ENCODE measurements at places on chromosomes 1 and 21.

- no peak for DNase-seq
Measured at GRCh38 chr1:209249280-209249670, 334.2 kb upstream of the CAMK1G start.

- no peak for DNase-seq
Measured at GRCh38 chr1:112253366-112253765, 142.6 kb upstream of the CTTNBP2NL start.

DNA sequence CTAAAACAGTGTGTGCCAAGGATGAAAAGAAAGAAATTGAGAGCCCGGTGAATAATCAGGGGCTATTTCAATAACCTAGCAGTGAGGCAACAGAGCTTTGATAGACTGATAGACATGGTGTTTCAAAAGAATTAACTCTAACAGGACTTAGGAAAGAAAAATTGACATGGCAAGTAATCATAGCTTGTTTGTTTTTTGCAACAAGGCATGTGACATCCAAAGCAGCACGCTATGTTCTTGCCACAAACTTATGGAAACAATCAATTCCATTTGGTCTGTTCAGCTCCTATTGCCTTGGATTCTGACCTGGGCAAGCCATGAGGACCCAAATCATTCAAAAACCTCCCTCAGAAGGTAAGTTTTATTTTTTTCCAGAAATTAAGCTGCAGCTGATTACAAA lies 608.5 kb downstream of the SMYD3 start:
- no peak for DNase-seq

GRCh38 chr1:78408192-78408591 lies 82.6 kb upstream of the PTGFR start:
- DNase-seq, result no peak

GRCh38 chr1:203078478-203078877 lies 7.3 kb downstream of the MYOG start:
- no peak for DNase-seq

GRCh38 chr1:30536530-30536929 lies 186.9 kb downstream of the MATN1 start:
- no peak for DNase-seq

GRCh38 chr1:172069534-172069933 lies 228.2 kb downstream of the DNM3 start:
- no peak for DNase-seq

- no peak for DNase-seq
Measured at GRCh38 chr1:203133970-203134725, 6.6 kb downstream of the ADORA1 start.

DNA sequence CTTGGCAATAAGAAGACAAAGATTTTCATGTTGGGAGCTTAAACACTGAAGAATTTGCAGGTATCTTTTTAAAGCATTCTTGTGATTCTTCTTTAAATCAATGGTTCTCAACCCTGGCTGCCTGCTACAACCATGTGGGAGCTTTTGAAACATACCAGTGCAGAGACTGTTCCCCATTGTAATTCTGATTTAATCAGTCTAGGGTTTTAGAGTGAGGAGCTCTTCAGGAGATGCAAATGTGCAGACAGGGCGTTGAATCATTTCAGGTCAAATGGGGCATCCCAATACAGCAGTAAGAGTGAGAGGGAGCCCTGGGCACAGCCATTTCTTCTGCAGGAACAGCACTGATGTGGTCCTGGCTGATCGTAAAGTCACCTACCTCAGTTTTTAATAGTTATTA lies 24.3 kb downstream of the KCNJ6 start:
- no peak for DNase-seq

- no peak for DNase-seq
Measured at GRCh38 chr1:192284927-192285326, 31.9 kb upstream of the RGS21 start.

GRCh38 chr1:42974767-42975437 lies 16.2 kb upstream of the SLC2A1 start:
- DNase-seq, result no peak

GRCh38 chr1:220527279-220527907 lies 543 bp upstream of the MARK1 start:
- peak; percentile 45 for DNase-seq

- no peak for DNase-seq
Measured at GRCh38 chr1:217535601-217536377, 95.1 kb downstream of the GPATCH2 start.

- DNase-seq, result peak; percentile 68
Measured at GRCh38 chr1:41282679-41283317, 40.7 kb upstream of the SCMH1 start.

DNA sequence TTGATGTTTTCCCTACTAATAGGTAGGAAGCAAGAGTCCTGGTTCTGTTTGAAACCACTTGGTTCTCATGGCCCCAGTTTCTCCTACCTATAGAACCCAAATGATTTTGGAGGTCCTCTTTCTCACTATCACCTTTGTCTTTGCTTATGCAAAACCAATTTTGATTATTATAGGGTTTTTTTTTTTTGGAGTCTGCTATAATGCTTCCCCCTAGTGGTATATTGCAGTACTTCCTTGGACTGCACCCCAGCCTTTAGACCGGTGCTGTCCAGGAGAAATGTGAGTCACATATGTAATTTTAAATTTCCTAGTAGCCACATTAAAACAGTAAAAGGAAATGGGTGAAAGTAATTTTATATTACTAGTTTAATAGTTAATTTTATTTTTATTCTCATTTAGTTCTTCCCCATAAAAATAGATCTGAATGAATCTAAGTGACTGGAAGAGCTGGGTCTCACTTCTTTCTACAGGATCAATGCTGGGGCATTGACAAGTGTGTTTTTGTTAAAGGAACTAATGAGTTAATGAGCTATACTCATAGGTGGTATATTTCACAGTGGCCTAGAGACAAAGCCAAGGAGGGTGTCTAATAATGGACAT lies 10.6 kb downstream of the FCMR start:
- DNase-seq, result peak; percentile 43

DNA sequence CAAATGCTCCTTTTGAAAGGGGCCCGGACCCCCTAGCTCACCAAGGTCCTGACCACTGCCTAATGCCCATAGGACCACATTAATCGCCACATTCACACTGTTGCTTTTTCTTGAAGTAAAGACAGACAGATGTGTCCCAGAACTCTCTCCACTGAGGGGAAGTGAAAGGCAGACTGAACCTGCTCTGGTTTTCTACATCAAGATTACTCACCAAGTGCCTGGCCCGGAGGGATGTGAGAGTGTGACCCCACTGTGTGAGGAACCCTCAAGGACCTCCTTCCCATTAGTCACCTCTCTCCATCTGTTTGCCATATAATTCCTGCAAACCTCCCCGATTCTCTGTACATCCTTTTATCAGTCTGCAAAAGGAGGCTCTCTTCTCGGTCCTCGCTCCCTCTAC lies 381.5 kb downstream of the OMA1 start:
- DNase-seq, result no peak

- DNase-seq, result peak; percentile 64
Measured at GRCh38 chr1:110749960-110750359, 75.2 kb upstream of the KCNA3 start.

DNA sequence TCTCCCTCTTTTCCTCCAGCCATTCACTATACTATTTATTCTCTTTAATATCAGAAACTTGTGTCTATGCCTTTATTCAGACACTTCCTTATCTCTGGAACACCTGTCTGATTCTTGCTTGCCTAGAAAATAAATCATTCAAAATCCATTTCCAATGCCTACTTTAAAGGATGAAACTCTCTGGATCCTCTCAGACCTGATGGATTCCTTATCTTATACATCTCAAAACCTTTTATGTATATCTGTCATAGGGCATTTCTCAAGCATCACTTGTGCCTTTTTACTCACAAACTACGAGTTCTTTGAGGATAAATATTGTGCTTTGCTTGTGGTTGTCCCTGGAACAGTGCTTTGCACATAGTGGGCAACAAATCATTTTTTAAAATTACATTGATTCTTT lies 3.8 kb upstream of the ATP6V1G3 start:
- DNase-seq, result no peak

GRCh38 chr1:8937701-8938100 lies 8.0 kb upstream of the CA6 start:
- no peak for DNase-seq

GRCh38 chr21:41054018-41054578 lies 113.9 kb upstream of the BACE2 start:
- DNase-seq, result no peak

DNA sequence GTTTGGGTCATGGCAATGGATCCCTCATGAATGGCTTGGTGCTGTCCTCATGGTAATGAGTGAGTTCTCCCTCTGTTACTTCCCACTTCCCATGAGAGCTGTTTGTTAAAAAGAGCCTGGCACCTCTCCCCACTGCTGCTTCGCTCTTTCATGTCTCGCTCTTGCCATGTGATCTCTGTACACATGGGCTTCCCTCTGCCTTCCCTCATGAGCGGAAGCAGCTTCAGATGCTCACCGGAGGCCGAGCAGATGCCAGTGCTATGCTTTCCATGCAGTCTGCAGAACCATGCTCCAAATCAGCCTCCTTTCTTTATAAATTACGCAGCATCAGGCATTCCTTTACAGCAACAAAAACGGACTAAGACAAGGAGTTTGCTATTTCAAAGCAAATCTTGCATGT lies 14.9 kb upstream of the GNPAT start:
- no peak for DNase-seq

DNA sequence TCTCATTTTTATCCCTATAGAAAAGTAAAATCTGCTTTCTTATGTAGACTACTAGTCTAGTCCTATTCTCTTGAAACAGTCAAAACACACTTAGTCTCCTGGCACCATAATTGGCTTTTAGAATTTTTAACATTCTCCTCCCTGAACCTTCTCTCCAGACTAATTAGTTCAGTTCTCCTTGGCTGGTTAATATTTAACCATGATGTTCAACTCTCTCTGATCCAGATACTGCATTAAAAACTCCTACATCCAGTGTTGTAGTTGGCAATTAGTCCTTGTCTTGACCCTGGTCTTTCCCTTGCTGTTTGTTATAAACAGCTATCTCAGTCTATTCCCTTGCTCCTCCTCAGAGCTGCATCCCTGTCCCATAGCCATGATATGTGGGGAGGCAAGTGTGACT lies 422.9 kb upstream of the BEND5 start:
- no peak for DNase-seq

DNA sequence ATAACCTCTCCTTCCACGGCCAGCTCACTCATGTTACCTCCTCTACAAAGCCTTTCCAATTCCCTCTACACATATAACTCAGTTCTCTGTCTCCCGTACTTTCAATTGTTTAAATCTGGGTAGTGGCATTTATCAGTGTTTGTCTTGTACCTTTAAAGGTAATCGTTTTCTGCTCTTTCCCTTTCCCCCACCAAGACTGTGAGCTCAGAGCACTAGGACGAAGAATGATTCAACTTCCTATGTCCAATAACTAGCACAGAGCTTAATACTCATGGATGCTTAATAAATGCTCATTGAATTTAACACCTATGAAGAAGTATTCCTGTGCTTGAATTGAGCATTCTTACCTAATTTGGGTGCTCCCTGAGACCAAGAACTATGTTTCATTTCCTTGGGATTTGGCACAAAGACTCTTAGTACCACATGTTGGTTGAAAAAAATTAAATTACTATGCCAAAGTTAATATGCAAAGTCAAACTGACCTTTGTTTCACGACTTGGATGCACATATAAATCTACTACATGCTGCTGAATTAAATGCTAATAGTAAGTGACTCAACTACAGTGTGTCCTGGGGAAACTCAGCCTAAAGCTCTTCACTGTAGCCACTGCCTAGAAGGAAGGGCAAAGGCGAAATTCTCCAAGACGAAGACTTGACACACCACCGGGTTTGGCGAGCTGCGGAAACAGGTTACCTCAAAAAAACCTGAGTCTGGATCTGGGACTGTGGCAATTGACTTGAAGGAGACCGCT lies 30.6 kb upstream of the C1orf185 start:
- no peak for DNase-seq

- no peak for DNase-seq
Measured at GRCh38 chr1:174217248-174217647, 57.9 kb downstream of the RABGAP1L start.

- DNase-seq, result no peak
Measured at GRCh38 chr21:37412603-37413360, 46.2 kb downstream of the DYRK1A start.
